ENCODE measurements at places on chromosomes 11 and 22.

- DNase-seq, result no peak
These were observed 4.1 kb upstream of the RAB3IL1 start for GRCh38 chr11:61921446-61921845.

GRCh38 chr11:66969584-66970225, 5.4 kb upstream of the C11orf86 start:
- DNase-seq, result no peak

GRCh38 chr22:25780673-25781072, 38.7 kb downstream of the MYO18B start:
- DNase-seq, result no peak

- no peak for DNase-seq
These were observed 110.4 kb downstream of the RRAS2 start for GRCh38 chr11:14248580-14248981.

- no peak for DNase-seq
These were observed 37.3 kb upstream of the COMT start for GRCh38 chr22:19904174-19904856.

DNA sequence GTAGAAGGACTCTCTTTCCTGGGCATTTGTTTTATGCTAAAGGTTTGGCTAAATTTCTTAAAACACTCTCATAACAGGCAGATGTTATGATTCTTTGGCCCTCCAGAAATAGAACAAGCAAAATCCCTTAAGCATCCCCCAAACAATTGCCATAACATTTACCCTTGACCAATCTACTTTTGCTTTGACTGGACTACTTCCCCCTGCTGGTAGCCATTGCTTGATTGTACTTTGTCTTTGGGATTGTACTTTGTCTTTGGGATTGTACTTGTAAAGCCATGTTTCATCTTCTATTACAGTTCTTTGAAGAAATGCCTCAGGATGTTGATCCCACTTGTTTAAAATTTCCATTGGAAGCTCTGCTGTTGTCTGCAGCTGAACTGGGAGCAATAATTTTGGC, 53.3 kb upstream of the GLYAT start:
- no peak for DNase-seq

DNA sequence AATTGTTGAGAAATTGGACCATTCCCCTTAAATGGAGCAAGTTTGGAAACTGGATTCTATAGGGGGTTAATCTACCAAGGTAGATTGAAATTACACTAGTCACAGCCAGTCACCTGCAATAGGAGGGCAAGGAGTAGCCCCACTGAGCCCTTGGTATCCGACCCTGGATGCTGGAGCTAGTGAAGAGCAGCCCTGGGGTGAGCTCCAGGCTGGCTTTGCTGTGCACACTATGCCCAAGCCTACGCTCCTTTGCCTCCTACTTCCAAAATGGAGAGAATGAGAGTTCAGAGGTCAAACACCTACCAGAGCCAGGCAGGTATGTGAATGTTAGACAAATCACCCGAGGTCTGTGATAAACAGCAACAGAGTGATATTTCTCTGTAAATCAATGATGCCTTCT, 23.7 kb downstream of the SNU13 start:
- DNase-seq, result no peak

- DNase-seq, result no peak
These were observed 10.2 kb upstream of the NRGN start for GRCh38 chr11:124729571-124729970.

- DNase-seq, result no peak
These were observed 3.8 kb downstream of the CEP57 start for GRCh38 chr11:95794086-95794485.

DNA sequence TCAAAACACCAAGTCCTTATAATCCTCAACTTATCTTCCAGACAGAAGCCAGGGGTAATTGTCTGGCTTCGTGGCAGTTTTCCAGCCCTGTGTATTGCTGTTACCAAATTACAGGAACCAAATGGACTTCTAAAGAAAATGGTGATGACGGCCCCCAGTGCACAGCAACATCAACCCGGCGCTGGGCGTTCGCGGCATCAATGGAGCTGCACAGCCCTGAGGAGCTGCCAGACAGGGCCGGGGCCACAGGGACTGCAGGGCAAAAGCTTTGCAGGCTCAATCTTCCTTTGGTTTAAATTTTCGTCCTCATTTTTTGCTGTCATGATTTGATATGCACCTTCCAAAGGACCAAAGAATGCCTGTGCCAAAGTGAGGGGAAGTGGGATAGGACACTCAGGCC, 292.5 kb downstream of the BRD1 start:
- DNase-seq, result no peak

GRCh38 chr11:129021295-129021694, 78.6 kb upstream of the TP53AIP1 start:
- no peak for DNase-seq

GRCh38 chr11:70888061-70888460, 364.3 kb downstream of the SHANK2 start:
- no peak for DNase-seq

DNA sequence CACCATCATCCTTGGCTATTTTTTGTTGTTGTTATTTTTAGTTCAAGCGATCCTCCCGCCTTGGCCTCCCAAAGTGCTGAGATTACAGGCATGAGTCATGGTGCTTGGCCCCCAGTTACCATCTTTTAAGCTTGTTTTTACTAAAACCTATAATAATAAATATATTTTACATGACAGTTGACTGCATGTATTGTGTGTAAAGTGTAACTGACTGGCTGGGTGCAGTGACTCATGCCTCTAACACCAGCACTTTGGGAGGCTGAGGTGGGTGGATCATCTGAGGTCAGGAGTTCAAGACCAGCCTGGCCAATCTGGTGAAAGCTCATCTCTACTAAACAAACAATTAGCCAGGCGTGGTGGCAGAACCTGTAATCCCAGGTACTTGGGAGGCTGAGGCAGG, 386.2 kb downstream of the TENM4 start:
- no peak for DNase-seq

- DNase-seq, result no peak
These were observed 9.4 kb downstream of the A4GALT start for GRCh38 chr22:42711281-42711731.

- no peak for DNase-seq
These were observed 20.0 kb upstream of the SMIM38 start for GRCh38 chr11:69135420-69136363.

GRCh38 chr11:68193018-68193417, 20.1 kb downstream of the KMT5B start:
- DNase-seq, result no peak

GRCh38 chr22:25903294-25903693, 161.3 kb downstream of the MYO18B start:
- no peak for DNase-seq
